ENCODE measurements at places on chromosomes 13 and 19. TPM values are rescaled to one million over a fixed set of nuclear protein-coding genes. Genes with fewer than 3 reads are reported as not detected.

Gene ZNF628
- polyA plus RNA-seq: 0.99 TPM

Gene ZC3H13
- 46.7 TPM for polyA plus RNA-seq

Gene ZNF253
- polyA plus RNA-seq: 2.4 TPM

Gene ZNF324B
- polyA plus RNA-seq: 1.9 TPM

Gene CLDND2
- polyA plus RNA-seq: 0.22 TPM

Gene MEF2B
- polyA plus RNA-seq: 0.30 TPM

Gene FLT1
- 4.1 TPM for polyA plus RNA-seq

Gene KLK11
- polyA plus RNA-seq: not detected

Gene RASGRP4
- polyA plus RNA-seq: 0.60 TPM

Gene PAF1
- polyA plus RNA-seq: 21.2 TPM

Gene IZUMO4
- 1.4 TPM for polyA plus RNA-seq

Gene ADPRHL1
- 0.43 TPM for polyA plus RNA-seq

Gene FUT6
- polyA plus RNA-seq: 14.0 TPM

Gene KLK13
- not detected for polyA plus RNA-seq
